ENCODE measurements at places on chromosomes 1 and 21.
A peak's percentile ranks its signal among the peaks of the same experiment; 100 is the strongest.

DNA sequence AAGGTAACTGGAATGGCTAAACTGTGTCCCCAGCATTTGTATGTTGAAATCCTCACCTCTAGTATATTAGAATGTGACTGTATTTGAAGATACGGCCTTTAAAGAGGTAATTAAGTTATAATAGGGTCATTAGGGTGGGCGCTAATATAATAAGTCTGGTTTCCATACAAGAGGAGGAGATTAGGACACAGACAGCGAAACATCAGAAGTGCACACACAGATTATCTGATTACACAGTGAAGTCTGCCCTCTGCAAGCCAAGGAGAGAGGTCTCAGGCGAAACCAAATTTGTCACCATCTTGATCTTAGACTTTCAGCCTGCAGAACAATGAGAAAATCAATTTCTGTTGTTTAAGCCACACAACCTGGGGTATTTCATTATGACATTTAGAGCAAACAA, 2233.1 kb downstream of the MRPL39 start:
- no peak for DNase-seq

DNA sequence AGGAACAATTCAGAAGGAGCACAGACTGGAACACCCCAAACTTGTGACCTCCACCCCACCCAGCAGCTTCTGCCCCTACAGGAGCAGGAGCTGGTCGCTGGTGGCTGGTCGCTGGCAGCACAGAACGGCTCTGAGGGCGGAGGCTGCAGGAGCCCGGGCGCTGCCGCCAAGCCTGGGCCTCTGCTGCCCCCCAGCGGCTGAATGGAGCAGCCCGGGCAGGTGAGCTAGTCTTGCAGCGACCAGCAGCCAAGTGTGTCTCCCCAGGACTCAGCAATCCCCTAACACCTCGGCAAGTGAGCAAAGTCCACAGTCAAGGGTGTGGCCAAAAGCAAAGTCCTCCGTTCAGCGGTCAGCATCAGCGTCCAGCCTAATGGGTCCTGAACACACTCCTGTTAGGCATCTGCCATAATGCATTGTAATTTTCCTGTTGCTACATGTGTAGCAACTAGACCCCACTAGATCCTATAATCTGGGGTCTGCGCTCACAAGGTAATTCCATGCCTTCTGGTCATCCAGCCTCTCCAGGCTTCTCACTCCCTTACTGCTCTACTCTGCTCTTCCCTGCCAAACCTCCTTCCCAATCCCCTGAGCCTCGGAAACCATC, 12.1 kb upstream of the GJB5 start:
- DNase-seq = peak; percentile 45

GRCh38 chr1:203996126-203996525, 76.8 kb upstream of the SOX13 start:
- no peak for DNase-seq

- no peak for DNase-seq
Measured at GRCh38 chr1:205042911-205043806, at the start of gene CNTN2. Gene CNTN2, plus strand, starts transcription at chr1:205043212. Its CDS starts 9,974 bp downstream, at chr1:205053186.

GRCh38 chr1:209012443-209013196, 570.9 kb upstream of the CAMK1G start:
- DNase-seq = no peak

DNA sequence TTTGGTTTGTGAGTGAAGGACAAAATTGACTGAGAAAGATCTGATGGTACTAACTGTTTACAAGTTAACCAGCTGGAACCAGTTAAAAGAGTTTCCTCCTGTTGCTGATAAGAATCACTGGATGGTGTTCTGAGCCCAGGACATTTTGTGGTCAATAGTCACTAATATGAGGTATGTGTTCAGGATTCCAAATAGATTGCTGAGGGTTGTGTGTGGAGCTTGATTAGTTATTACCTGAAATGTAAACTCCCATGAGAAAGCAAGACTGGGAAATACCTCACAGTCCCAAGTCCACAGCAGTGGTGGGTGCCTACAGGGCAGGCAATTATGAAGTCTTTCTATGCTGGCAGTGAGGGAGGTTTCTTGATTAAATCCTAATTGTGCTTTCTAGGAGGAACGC, 164.6 kb downstream of the DNM3 start:
- DNase-seq = no peak

GRCh38 chr1:43962324-43962723, 7.5 kb upstream of the DPH2 start:
- no peak for DNase-seq

- DNase-seq = no peak
Measured at GRCh38 chr1:29744684-29745490, 508.6 kb downstream of the PTPRU start.

- peak; percentile 20 for DNase-seq
Measured at GRCh38 chr1:246425139-246425794, 81.8 kb downstream of the SMYD3 start.

GRCh38 chr1:235867903-235868469, 1.3 kb upstream of the LYST start:
- DNase-seq = no peak

- DNase-seq = no peak
Measured at GRCh38 chr1:218424502-218424901, 79.4 kb downstream of the TGFB2 start.

DNA sequence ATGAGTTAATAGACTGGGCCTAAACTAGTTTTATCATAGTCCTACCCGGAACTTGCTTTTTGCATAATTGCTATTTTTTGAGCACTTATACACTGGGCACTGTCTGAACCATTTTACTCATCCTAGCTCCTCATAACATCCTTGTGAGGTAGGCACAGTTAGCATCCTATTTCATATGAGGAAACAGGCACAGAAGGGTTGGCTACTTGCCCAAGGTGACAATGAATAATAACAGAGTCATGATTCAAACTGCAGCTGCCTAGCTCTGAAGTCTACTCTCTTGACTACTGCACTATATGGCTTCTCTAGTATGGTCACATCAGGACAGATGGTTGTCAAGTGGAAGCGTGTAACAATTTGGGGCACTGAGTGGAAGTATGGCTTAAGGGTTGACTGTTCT, 18.2 kb upstream of the RC3H1 start:
- peak; percentile 85 for DNase-seq

DNA sequence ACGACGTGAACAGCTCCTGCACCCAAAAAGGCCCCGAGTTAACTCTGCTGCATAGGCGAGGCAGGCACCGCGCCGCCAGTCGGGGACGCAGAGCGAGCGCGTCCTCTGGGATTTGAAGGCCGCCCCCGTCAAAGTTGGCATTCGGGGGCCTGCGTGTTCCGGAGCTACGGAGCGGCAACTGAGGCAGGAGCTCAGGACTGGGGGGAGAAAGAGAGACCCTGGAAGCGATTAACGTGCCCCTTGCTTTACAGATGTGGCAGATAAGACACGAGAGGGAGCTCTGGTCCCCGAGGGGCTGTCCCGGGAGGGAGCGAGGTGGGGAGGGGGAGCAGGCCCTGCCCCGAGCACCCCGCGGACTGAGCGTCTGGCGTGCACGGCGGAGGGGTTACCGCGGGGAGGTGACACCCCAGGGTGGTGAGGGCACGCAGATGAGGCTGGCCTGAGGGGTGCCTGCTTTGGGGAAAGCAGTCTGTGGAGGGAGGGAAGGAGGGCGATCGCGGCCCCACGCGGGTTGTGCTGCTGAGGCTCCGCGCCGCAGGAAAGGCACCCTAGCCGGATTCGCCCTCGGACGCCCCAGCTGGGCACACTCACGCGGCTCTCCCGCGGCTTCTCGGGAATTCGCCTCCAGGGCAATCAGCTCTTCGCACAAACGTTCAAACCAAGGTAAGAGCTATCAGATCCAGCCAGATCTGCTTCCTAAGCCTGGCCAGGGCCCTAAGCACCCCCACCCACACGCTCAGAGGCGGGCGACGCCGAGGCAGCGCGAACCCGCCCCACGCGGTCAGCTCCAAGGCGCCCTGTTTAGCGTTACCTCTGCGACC, 26.5 kb downstream of the ACTA1 start:
- no peak for DNase-seq

DNA sequence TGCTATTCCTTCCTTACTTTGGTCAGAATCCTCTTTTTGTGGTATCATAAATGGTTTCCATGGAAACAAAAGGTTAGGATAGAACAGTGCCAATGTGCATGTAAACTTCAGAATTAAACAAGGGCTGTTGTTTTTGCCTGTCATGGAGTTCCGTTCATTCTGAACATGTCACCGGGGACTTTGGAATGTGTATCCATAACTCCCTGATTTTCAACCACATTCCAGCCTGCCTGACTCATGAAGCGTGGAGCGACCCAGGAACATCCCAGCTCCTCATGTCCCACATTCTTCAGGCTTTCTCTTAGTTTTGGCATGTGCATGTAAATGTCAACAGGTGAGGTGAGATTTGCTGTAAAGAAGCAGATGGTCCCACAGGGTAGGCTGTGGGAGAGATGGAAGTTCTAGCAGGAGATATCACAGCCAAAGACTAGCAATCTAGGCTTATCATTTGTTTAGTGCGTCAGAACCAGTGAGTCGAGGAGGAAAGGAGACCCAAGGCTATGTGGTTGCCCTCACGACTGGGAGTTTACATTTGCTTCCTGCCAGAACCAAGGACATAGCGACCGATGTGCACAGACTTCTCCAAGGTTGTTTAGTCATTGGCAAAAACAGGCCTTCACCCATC, 23.0 kb upstream of the DNAJC11 start:
- peak; percentile 31 for DNase-seq

GRCh38 chr1:86515597-86515996, 31.3 kb upstream of the CLCA4 start:
- peak; percentile 28 for DNase-seq

- DNase-seq = no peak
Measured at GRCh38 chr1:67158401-67158800, 7.9 kb upstream of the IL23R start.

DNA sequence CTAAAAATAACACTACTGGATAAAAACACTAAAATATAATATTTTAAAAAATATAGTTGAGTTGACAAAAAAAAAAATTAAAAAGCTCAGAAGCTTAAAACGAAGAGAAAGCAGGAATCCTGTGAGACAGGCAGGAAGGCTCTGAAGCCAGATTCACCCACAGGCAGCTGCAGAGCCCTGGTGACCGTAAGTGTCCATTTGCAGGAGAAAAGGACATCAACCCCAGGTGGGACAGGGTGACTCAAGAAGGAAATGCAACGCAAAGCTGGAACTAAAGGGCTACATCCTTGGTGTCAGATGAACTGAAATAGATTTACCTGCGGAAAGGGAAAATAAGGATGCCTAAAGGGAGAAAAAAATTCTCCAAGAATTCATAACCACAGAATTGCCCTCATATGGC, 46.8 kb downstream of the USP24 start:
- DNase-seq = no peak

- no peak for DNase-seq
Measured at GRCh38 chr1:236522937-236523703, 662 bp upstream of the LGALS8 start.

GRCh38 chr1:240232530-240232929, 140.8 kb downstream of the FMN2 start:
- DNase-seq = peak; percentile 75

GRCh38 chr1:172704420-172705210, 45.7 kb downstream of the FASLG start:
- no peak for DNase-seq

GRCh38 chr1:154944401-154945159, 8.1 kb upstream of the PMVK start:
- no peak for DNase-seq

DNA sequence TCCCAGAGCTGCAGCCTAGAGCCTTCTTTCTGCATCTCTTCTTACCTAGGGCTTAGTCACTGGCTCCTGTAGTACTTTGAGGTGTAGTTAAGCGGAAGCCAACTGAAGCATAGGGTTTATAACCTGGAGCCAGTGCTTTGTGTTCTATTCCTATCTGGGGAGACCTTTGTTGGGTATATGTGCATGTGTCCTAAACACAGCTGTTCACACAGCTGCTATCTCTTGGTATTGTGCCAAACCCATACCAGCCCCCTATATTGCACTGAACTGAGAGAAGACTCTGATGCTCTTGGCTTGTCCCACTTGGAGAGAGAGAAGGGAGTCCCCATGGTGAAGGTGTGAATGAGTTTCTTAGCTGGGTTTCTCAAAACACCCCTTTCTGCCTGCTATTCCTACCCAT, 17.2 kb upstream of the NFASC start:
- DNase-seq = no peak

DNA sequence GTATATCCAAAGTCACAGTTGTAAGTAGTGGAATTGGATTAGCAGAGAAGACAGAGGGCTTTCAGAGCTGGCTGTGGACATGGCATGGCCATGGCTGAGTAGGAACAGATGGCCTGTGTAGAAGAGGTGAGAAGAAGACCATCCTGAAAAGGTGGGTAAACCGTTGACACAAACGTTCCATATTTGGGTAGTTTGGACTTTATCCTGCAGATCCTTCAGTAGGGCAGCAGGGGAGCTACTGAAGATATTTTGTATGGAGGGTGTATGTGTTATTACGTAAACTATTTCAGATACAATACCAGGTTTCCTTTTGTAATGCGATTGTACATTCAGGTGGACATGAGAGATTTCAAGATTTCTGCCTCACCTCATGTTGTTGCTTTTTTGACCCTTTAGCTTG, 1.6 kb downstream of the UTP11 start:
- no peak for DNase-seq

DNA sequence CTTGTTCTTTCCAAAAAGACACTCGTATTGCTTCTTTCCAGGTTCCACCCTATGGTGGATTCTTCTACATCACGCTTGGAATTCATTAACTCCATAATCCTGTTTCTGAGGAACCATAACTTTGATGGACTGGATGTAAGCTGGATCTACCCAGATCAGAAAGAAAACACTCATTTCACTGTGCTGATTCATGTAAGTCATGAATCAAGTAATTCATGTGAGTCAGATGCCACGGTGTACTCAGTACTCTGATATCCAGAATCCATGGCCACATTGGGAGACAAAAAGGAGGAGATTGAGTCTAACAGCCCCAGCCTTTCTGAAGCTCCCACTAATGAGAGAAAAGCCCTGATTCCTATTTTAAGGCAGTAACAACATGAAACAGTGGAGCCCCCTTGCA, 7.4 kb downstream of the CHI3L2 start:
- DNase-seq = peak; percentile 79

DNA sequence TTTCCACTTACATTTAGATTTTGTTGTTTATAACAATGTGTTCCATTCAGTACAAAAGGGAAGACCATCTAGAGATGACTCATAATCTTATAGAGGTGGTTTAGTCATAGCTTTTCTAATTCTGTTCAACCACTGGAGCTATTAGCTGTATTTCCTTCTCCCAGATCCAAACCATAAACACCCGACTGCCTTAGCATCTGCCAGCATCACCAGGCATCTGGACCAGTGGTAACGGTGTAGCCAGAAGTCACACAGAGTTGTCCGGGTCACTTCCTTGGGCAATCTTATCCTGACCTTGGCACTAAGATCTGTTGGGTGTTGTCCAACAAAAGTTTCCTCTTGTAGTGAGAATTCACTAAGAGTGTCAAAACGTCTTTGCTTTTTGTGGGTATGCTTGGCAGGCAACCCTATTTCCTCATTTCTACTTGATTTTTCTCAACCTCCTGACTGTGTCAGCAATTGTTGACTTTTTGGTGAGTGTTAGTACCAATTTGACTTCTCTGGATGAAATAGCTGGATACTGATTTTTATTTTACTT, 372.1 kb upstream of the B3GALT2 start:
- peak; percentile 97 for DNase-seq

- DNase-seq = no peak
Measured at GRCh38 chr1:3027611-3028371, 6.5 kb downstream of the ACTRT2 start.

GRCh38 chr1:243712242-243712641, 137.8 kb downstream of the AKT3 start:
- no peak for DNase-seq

GRCh38 chr1:227453631-227454355, 109.6 kb upstream of the ZNF678 start:
- DNase-seq = no peak

GRCh38 chr1:96968983-96969382, 247.4 kb downstream of the PTBP2 start:
- DNase-seq = no peak
